ENCODE measurements at places on chromosomes 3 and 15.

DNA sequence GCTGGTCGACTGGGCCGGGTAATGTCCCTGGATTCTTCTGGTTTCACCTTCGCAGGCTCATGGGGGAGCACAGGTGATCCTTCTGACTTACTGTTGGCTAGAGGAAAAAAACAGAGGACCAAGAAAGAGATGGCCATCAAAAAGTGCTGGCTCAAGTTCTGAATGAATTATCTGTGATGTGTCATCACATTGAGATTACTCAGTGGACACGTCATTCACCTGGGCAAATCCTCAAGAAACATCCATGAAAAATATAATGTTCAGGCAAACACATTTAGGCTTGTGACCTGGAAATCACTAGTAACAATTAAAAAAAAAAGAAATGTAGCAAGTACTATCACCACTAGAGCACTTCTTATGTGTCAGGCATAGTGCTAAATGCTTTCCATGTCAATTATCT, 81.5 kb upstream of the SLC2A2 start:
- DNase-seq, result no peak

DNA sequence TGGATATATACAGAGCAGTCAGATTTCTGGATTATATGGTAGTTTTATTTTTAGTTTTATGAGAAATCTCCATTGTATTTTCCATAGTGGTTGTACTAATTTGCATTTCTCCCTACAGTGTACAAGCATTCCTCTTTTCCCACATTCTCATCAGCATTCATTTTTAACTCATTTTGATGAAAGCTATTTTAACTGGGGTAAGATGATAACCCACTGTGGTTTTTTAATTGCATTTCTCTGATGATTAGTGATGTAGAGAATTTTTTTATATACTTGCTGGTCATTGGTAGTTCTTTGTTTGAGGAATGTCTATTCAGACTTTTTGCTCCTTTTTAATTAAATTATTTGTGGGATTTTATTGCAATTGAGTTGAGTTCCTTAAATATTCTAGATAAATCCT, 903.6 kb downstream of the DIPK2A start:
- no peak for DNase-seq

DNA sequence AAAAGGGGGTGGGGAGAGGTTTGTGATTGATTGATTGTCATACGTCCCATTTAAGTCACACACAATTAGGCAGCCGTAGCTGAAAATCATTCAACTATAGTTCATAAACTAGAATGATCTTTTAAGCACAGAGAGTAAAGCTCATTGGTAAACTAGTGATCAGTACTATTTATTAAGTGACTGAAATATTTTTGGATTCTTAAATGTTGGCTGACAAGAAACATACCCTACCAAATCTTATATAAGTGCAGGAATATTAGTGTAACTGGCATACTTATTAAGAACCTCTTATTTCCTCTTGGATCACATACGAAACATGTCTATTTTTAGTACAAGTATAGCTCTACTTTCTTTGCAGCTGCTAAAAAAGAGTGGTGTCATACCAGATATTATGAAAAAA, 8.4 kb upstream of the ABHD10 start:
- DNase-seq, result no peak

GRCh38 chr3:192827863-192828594, 89.6 kb downstream of the MB21D2 start:
- no peak for DNase-seq

DNA sequence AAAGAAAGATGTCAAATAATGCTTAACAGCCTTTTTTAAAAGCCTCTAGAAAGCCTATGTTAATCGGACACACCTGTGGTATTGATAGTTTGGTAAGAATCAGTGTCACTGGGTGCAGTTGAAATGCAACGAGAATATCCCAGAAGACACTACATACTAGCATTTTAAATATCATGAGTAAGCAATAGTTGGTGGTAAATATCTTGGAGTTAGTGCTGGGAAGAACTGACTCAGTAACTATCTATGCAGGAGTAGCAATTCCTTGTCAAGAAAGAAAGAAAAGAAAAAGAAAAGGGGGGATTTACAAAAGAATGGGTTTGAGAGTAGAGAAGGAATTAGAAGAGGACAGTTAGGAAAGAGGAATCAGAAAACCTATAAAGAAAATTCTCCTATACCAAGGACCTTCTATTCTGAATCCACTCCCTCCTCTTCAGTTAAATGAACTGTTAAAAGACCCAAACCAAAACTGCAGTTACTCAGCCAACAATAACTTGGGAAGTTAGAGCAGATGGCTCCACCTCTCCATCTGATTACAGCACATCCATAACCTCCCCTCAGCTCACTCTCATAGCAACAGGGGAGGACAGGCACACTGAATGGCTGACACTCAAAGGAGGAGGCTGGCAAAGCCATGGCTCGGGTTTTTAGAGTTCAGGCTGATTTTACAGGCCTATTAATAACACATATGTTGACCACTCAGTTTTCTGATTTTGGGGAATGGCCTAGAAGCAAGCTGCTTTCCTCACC, 207.6 kb upstream of the MDFIC2 start:
- DNase-seq, result no peak

- no peak for DNase-seq
Measured at GRCh38 chr3:2589336-2589969, 490.8 kb downstream of the CNTN4 start.

GRCh38 chr15:60844511-60845174, 365.7 kb upstream of the ICE2 start:
- DNase-seq, result peak; percentile 64

All from activated T-helper 2 cell treated with anti-CD3 and anti-CD28 coated beads, Interferon-gamma antibody, Interleukin-2, Interleukin-4, amounts not matched to agents 10 μg/mL and 5 μg/mL and 100 μg/mL, durations not matched to agents 14 hours and 24 hours and 36 hours (primary cell).